Activated CD4-positive, alpha-beta T cell treated with anti-CD3 and anti-CD28 coated beads, Interleukin-2, Interleukin-4, amounts not matched to agents 100 ng/mL and 50 ng/mL, durations not matched to agents 16 hours and 8 hours (primary cell): ENCODE measurements at places on chromosomes 3 and 15.

DNA sequence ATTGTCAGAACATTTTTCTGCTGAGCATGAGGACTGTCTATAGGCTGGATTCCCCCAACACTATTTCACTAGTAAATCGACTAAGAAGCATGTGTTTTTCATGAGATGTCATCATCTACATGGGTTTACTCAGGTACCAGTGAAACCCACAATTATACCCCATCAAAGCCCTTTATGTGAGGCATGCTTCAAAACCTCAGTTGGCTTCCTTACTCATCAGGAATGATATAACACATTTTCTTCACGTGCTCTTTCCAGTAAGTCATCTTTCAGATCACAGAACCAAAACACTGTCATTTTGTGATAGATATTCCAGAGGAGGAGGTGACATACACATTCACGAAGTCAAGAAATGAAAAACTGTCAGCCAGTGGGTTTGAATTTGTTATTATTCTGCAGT lies 116.5 kb downstream of the ANO10 start:
- DNase-seq = peak; percentile 79

DNA sequence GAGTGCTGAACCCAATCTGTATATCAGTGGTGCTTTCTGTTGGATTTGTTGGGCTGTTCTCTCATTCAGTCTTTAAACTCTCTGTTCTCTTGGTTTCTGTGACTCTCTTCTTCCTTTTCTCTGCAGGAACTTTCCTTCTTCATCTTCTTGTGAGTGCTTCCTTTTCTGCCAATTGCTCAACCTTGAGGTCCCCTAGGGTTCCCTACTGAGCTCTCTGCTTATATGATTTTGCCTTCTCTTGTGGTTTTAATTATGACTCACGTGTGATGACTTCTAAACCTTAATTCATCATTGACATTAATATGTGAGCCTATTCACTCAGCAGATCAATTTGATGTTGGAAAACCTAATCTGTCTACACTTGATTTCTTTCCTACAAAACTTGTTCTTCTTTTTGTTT lies 39.4 kb downstream of the MOBP start:
- DNase-seq = no peak

DNA sequence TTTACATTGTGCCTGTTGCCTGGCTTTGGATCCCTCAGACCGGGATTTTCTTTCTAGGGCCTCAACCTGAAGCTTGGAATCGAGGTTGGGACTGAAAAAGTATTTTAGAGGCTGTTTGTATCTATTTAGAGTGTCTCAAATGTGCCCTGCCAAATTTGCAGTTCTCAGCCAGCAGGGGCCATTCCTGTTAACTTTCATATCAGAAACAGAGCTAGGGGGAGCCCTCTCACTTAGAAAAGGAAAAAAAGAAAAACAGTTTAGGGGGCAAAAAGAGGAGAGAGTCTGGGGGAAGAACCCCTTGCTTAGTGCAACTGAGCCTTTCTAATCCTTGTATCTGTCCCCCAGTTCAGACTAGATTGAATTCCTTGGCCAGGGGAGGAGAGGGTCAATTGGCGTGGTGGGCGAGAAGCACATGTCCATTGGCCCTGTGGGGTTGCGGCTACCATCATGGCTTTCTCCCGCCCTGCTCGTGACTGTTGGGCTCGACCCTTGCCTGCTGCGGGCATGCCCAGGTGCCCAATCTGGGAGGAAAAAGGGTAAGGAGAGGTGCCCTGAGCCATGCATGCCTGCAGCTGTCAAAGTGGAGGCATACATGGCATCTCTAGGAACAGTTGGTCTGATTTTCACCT lies 101.6 kb downstream of the CFAP44 start:
- no peak for DNase-seq

GRCh38 chr3:45330510-45331295 lies 57.7 kb upstream of the LARS2 start:
- DNase-seq = no peak

GRCh38 chr15:69627548-69628158 lies 175.0 kb downstream of the RPLP1 start:
- DNase-seq = no peak

DNA sequence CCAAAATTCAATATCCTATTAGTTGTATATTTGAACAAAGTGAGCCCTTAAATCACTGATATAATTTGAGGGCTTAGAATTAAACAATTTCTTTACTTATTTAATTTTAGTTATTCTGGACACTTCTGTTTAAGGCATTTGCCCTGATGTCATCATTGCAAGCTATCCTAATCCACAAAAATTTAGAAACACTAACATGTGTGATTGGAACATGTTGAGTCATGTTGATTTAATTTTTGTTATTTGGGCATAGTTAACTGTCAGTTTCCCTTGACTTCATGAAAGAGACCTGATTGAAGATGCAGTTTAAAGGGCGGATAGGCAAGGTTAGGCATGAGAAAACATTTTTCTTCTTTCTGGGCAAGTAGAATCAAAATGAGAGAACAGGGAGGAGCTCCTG lies 682.6 kb downstream of the ROBO1 start:
- no peak for DNase-seq

DNA sequence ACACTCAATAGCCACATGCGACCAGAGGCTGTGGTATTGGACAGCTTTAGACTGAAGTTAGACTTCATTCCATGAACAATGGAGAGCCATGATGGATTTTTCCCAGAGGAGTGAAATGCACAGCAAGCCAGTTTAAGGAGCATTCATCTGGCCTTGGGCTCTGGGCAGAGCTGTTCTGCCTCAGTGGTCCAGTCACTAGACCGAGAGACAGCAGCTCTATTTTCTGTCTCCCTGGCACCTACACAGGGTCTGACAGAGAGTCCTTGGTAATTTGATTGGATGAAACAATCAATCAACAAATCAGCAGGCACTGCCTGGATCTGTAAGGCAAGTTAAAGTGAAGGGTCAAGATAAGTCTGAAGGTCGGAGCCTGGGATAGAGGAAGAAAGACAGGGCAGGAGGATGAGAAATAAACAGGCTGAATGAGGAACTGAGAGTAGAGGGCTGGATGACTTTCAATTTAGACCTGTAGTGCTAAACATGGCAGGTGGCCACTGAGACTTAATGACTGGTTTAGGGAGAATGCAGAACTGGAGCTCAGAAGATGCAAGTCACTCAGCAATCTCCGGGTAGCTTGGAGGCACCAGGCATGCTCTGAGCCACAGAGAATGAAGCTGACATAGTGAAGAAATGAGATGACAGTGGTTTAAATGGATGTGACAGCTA lies 98.5 kb upstream of the SLC25A36 start:
- no peak for DNase-seq

DNA sequence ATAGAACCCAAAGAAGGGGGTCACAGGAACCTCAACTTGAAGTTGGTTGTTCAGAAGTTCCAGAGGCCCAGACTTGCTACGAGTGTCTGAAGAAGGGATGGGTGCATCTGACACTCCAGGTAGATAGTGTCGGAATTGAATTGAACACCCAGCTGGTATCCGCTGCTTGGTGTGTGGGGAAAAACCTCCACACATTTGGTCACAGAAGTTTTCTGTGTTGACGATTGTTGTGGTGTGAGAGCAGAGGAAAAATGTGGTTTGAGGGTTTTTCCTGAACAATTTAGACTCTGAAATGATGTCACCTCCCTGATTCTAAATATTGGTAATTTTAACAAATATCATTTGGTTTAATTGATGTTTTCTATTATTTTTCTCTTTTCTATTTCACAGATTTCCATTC lies 218.8 kb upstream of the CTNNB1 start:
- DNase-seq = peak; percentile 20

DNA sequence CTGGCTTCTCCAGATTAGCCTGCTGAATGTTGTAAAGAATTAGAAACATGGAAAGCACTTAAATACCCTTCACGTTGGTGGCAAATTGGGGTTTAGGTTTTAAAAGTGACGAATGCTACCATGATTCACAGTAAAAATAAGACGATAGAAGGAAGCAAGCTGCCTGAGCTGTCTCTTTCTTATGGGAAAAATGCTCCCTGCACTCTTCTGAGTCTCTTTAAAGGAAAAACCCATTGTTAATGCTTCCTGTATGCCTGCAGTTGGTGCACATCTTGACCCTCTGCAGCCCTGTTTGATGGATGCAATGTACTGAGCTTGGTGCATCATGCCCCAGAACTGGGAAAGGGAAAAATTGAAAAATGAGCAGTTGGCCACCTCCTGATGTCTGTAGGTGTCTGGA lies 258.6 kb upstream of the RASGRP1 start:
- no peak for DNase-seq

DNA sequence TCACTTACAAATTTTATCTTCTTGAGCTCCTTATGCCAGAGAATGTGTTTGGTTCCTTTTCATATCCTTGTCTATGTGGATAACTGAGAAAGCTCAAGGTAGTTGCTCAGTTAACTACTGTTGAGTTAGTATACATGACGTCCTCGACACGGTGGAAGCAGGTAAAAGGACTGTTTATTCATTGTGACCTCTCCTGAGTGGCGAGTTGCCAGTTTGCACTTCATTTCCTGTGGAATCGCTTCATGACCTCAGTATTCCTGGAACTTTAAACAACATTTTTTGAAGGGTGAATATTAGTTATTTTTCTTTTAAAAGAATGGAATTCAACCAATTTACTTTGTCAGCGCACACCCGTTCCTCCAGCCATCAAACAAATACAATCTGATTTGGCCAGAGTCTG lies 1.2 kb upstream of the TPRG1 start:
- no peak for DNase-seq

DNA sequence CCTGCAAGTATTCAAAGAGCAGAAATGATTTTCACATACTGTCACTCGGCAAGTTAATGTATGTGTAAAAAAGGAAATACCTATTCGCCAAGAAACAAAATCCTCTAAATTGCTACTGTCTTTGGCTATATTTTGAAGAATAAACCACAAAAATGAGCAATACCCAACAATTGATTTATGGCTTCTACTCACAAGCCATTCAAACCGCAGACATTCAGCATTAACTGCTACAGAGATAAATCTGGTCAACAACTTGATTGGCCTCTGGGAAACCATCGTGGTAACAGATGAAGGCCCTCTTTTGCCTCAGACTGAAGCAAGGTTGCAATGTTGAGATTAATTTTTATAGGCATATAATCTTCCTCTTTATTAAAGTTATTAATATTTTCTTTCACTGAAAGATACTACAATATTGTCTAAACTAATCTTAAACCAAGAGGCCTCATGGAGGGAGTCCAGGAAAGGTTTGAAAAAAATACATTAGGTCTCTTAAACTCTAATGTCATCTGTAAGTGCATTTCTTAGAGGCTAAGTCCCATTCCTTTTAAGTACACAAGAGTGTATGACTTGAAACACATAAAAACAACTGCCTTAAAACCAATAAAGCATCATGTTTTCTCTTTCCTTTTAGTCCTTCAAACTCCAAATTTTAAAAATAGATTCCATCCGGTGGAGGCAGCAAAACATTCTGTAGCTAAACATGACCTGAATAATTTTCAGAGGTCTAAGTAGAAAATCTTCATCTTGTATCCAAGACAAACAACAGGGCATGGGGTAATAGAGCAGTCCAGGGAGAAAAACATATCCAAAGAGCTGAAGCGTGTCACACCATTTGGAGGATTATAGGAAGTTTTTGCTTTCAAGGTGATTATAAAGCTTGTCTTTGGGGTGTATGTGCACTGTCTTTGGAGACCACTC lies 162.4 kb upstream of the TGFBR2 start:
- no peak for DNase-seq

- DNase-seq = no peak
These were observed 130.9 kb upstream of the ABI3BP start for GRCh38 chr3:101124125-101124524.

DNA sequence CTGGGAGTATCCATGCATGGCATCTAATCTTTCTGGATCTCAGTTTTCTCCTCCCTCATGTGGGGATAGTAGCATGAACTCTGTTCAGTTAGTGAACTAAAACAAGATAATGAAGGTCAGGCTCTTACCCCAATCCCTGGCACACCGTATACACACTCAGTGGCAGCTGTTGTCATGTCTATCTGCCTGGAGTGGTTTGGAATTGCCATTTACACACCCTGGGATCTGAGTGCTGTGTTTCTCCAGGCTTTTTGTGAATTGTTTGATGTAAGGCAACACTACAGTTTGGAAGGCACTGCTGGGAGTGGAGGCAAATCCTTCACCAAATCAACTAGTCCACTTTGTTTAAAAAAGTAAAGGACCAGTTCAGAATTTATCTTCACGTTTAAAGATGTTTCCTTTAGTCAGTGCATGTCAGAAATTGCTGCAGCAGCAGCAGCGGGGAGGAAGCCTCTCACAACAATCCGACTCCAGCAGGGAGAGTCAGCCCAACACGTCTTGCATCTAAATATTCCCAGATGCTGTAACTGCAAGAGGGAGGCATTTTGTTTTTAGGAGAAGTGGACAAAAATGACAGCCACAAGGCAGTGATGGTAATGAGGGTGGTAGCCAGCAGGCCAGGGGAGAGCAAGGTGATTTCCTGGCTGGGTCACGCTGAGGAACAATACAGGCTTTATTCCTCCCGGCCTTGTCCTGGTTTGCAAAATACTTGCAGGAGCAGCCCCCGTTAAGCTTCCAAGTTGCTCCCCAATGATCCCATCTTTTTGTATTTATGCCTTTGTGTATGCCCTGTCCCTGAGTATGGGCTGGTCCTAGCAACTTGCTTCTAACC lies 128.5 kb upstream of the LRIG1 start:
- no peak for DNase-seq

DNA sequence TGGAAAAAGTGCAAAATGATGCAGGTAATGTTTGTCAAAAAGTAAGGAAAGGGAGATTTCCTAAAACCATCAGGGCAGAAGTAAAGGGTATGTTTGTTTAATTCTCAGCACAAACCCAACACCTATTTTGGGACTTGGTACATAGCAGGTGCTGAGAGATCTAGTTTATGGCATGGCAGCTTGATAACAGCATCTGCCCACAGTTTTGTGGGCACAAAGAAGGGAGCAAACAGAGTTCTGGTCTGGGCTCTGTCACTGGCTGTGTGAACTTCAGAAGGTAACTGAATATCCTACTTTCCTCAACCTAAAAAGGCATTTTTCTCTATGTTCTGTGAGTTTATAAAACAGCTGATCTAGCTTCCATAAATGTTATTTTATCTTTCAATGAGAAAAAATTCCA lies 141.6 kb downstream of the PLCH1 start:
- DNase-seq = no peak

- peak; percentile 63 for DNase-seq
These were observed 1.6 kb downstream of the GABPB1 start for GRCh38 chr15:50353251-50353974.

- no peak for DNase-seq
These were observed 243.7 kb downstream of the UACA start for GRCh38 chr15:70519616-70520015.

GRCh38 chr15:50124631-50125030 lies 5.6 kb upstream of the ATP8B4 start:
- DNase-seq = no peak

- no peak for DNase-seq
These were observed 31.0 kb upstream of the ADAMTS17 start for GRCh38 chr15:100372739-100373119.

DNA sequence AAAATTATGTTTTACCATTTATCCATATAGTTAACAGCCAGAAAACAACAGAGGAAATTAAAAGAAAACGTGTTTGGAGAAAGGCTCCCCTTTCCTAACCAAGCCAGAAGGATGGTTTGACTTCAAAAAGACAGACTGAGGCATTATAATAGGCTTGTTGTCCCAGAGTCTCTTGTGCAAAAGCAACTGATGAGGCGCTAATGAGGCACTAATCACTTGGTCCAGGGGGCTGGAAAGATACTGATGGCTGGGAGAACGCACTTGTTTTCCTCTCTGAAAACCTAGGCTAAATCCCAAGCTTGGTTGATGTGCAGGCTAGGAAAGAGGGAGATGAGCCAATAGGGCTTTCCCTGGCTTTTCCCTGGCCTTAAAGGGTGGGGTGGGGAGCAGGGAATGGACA lies 389.6 kb downstream of the NTRK3 start:
- DNase-seq = no peak
